ENCODE measurements at places on chromosomes 2 and 18.

DNA sequence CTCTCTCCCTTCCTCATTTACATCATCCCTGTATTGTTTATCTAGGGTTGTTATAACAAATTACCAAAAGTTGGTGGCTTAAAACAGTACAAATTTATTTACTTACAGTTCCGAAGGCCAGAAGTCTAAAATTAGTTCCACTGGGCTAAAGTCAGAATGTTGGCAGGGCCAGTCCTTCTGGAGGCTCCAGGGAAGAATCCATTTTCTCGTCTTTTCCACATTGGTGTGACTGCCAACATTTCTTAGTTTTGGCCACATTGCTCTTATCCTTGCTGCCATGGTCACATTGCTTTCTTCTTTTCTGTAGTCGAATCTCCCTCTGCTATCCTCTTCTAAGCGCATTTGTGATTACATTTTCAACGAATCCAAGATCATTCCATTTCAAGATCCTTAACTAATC lies 34.7 kb downstream of the ICOS start:
- no peak for DNase-seq

DNA sequence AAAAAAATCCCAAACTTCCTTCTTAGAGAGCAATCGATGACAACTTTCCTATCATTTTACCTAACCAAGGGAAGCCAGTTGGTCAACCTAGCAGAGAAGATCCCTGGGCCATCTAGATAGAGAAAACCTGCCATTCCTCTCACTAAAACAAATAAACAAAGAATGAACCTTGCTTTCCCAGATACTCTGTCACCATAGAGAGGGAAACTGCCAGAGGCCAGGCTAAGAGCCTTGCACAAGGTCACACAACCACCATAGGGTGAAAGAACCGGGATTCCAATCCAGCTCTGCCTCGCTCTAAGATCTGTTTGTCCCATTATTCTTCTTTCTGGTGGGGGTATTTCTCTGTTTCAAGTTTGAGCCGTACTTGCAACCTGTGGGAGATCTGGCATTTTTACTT lies 154.6 kb downstream of the CYRIA start:
- DNase-seq: no peak

- no peak for DNase-seq
Observed at GRCh38 chr18:33576999-33577646, 896 bp upstream of the ASXL3 start.

DNA sequence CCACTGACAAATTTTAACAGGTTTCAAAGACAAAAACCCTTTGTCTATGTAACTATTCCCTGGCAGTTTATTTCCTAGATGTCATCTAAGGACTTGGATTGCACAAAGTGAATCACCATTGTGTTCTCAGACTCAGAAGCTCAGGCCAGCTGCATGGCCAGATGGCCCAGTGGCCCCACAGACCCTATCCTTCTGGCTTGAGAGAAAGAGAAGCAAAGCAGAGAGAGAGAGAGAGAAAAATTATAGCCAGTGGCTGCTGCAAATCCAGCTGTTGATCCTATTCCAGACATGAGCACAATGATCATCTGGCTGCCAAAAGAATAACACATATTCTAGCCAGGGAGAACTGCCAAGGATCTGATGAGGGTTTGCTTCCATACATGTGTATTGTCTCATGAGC lies 25.8 kb downstream of the CTLA4 start:
- DNase-seq: no peak

DNA sequence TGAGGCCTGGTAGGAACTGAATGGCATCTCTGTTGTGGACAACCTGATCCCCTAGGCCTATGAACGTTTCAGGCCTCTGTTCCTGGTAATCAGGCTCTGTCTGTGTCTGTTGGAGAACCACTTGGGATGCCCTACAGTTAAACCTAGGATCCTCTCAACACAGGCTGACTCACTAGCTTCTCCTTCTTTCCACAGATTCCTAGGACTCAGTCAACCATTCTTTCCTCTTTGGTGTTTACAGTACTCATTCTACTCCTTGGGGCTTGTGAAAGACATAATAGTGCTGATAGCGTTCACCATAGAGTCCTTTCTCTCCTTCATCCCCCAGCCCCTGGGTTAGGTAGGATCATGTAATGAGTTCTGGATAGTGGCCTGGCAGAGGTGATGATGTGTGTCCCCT lies 544.3 kb downstream of the METTL4 start:
- peak; percentile 93 for DNase-seq

DNA sequence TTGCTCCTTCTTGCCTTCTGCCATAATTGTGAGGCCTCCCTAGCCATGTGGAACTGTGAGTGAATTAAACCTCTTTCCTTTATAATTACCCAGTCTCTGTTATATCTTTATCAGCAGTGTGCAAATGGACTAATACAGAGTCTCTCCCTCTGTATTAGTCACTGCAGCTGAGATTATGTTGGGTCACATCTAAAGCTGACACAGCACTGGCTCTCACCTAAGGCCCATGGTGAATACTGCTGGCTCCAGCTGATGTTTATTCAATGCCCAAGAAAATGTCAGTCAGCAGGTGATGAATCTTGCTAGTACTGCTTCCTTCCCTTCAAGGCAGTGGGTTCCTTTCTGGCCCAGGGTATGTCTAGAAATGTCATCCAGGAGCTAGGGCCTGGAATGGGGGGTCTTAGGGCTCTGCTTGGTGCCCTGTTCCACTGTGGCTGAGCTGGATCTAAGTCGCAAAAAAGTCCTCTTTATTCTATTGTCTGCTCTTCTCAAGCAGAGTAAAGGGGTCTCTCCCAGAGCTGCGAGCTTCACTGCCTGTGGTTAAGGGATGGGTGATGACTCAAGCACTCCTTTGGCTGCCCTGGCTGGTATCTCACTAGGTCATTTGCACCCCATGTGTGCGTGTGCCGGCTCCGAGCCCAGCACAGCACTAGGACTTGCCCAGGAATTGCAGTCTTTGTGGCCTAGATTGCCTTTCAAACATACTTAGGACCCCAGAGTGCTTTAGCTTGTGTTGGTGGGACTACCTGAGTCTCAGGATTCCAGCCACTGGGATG lies 29.9 kb downstream of the PPP1R1C start:
- DNase-seq: peak; percentile 84

GRCh38 chr2:132678483-132678882 lies 8.5 kb upstream of the LYPD1 start:
- peak; percentile 35 for DNase-seq

GRCh38 chr18:58314284-58314683 lies 270.3 kb downstream of the NEDD4L start:
- peak; percentile 89 for DNase-seq

DNA sequence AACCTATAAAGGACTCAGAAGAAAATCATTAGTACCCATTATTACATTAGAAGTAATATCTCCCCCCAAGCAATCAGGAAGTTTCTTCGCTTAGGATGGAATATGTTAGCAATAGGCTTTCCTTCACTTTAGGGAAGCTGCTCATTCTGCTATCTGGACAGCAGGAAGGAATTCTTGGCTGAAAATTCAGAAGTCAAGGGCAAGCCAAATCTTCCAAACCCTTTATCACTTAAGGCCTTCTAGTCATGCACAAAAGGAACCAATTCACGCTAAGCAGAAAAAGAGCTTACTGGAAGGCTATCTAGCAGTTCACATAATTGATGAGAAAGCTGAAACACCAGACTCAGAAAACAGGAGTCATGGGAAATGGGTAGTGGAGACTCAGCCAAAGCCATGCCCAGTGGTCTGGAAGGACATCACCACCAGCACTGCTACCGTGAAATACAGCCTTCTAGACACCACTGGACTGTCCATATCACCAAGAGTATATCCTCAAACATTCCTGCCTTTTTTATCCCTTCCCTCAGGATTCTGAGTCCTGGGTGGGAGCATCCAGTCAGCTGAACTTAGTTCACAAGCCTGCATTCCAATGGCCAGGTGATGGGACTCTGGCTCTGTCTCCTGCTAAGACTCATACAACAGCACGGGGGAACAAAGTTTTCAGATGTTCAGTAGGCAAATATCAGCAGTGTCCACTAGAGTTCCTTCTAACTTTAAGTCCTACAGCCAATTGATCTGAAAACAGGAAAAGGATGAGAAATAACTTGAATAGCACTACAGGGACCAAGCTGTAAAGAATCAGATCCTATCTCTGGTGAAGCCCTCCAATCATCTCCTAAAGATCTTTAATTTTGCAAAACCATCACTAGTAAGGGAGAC lies 14.8 kb upstream of the ADAM17 start:
- DNase-seq: no peak

DNA sequence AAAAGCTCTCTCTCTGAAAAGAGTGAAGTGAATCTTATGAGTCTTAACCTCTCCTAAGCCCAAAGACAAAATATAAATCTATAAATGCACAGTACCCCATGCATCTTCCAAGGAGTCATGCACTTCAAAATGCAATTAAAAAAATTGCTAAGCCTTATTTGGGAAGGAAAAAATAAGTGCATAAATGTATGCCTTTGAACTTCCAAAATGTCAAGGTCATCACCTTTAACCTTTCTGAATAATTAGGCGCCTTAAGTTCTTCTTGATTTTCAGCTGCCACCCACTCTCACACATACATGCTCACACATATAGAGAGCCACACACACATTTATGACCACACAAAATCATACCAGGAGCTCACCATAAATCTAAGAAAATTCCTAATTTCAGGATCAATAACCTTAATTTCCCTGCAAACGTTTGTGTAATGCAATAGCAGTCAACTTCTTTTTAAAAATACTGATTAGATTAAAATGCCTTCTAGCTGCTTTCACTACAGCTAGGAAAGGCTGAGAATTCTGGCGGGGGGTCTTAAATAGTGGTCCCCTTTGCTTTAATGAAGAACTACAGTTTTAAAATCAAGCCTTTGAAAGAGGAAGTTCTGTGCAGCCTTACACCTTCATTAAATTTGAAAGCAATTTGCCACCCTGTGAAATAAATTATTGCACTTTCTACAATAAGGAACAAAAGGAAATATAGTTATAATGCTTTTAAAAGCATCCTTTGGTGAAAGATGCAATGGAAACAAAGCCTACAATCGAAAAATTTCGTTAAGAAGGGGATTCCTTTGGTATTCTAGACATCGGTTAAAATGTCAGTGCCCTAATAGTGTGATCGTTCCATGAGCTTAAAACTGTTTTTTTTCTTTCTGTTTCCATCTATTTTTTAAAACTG lies 3.6 kb downstream of the HOXD11 start:
- DNase-seq: no peak

DNA sequence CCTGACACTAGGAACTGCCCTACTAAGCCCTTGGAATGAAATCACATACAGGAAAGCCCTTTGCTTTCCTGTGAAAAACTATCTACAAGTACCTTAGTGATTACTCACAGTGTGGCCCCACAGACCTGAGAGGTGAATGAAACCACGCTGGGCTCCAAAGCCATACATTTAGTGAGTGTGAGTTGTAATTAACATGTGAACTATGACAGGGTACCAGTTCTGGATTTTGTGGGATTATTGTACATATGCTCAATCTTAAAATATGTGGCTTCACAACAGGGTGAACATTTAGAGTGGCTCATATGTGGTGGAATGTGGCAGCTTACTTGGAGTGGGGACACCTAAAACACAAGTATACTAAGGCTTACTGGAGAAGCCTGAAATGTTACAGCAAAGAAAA lies 12.3 kb downstream of the KCTD1 start:
- DNase-seq: peak; percentile 84

- peak; percentile 92 for DNase-seq
Observed at GRCh38 chr2:219171231-219171651, 1.4 kb upstream of the SLC23A3 start.

DNA sequence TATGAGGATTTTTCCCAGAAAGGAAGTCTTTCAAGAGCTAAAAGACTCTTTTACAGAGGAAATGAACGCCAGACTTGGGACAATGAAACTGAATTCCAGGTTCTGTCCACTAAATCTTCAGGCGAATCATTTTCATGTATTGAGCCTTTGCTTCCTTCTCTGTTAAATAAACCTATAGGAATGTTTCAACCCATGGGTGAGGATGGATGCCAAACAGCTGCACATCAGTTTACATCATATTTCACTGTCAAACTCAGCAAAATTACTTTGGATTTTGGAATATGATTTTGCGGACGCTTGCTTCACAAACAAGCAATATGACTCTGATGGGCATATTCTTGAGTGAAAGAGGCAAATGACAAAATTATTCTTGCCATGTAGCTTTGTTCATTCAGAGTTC lies 256.1 kb upstream of the ZNF521 start:
- no peak for DNase-seq

DNA sequence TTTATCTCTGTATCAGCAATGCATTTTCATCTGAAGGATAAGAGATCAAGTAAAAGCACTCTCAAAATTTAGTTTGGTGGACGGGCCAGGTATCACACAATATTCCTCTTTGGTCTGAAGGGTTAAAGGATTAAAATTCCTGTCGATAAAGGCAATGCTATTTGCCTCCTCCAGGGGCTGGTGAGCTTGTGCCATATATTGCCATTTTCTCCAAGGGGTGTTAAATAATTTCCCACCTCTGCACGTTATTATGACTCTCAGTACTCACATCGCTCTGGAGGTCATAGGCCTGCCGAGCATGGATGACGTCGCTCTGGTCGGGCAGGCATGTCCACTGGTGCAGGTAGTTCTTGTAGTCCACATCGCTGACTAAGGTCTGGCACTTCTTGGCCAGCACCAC lies 94.2 kb downstream of the NEB start:
- no peak for DNase-seq

GRCh38 chr2:126389446-126389845 lies 266.5 kb upstream of the GYPC start:
- no peak for DNase-seq

- peak; percentile 75 for DNase-seq
Observed at GRCh38 chr18:9055185-9055584, 47.3 kb upstream of the NDUFV2 start.

DNA sequence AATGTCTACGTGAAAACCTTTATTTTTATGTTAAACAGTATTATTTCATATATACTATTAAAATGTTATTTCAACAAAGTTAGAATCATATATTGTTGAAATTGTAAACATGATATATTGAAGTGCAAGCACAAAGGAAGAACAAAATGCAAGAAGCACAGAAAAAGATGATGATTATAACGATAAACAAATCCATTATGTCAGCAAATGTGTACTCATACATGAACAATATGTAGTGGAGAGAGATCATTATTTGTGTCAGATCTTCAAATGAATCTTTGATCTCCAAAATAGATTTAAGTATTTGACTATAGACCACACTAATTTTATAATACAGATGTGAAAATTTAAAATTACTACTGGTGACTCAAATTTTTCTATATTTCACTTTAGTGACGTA lies 1104.4 kb upstream of the CRIM1 start:
- DNase-seq: no peak

GRCh38 chr18:31950583-31950982 lies 7.7 kb upstream of the TRAPPC8 start:
- DNase-seq: no peak

- DNase-seq: no peak
Observed at GRCh38 chr18:3323900-3324299, 62.0 kb downstream of the MYL12B start.

DNA sequence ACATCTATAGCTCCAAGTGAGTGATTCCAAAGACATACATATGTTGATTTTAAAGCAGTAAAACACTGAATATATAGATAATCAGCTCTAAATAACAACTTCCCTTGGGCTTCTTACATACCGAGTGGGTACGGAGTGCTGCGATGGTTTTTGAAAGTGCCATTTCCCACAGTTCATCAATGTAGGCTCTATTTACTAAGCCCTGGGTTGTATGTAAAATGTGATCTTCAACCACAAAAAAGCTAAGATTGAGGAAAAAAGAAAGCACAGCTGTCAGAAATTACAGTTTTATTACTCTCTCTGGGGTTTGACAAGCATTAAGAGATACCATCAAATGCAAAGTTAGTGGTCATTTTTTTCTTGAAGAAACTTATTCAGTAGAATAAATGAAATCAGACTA lies 312.8 kb downstream of the EXOC6B start:
- no peak for DNase-seq

GRCh38 chr2:54609241-54609640 lies 114.2 kb upstream of the EML6 start:
- no peak for DNase-seq
